ENCODE measurements at places on chromosomes 7 and 10. TPM values are rescaled to one million over a fixed set of nuclear protein-coding genes. Genes with fewer than 3 reads are reported as not detected.

C10orf67 gene
- not detected for total RNA-seq

ASZ1 gene
- not detected for total RNA-seq

LLCFC1 gene
- total RNA-seq: not detected

OR6B1 gene
- total RNA-seq: not detected

PLXNA4 gene
- 4.3 TPM for total RNA-seq

FAM149B1 gene
- 30.1 TPM for total RNA-seq

TUBB8 gene
- total RNA-seq: not detected

CPVL gene
- not detected for total RNA-seq

HIP1 gene
- total RNA-seq: 25.7 TPM

ZNF107 gene
- 3.2 TPM for total RNA-seq

CUBN gene
- 0.88 TPM for total RNA-seq

TRRAP gene
- total RNA-seq: 16.5 TPM

TMEM176B gene
- not detected for total RNA-seq

CDC14C gene
- 0.29 TPM for total RNA-seq

PRXL2A gene
- 5.1 TPM for total RNA-seq

MKX gene
- total RNA-seq: 15.3 TPM

CYP26A1 gene
- not detected for total RNA-seq

LDB3 gene
- under 0.01 TPM for total RNA-seq

C7orf57 gene
- under 0.01 TPM for total RNA-seq

PPP1R17 gene
- total RNA-seq: not detected

MCM10 gene
- total RNA-seq: 2.4 TPM

FAM25G gene
- not detected for total RNA-seq

EGFR gene
- 104 TPM for total RNA-seq

RNF148 gene
- 1.2 TPM for total RNA-seq

ECHS1 gene
- 56.1 TPM for total RNA-seq

ASB10 gene
- total RNA-seq: not detected

HACD1 gene
- 26.8 TPM for total RNA-seq

CTTNBP2 gene
- 2.9 TPM for total RNA-seq

NRCAM gene
- 0.88 TPM for total RNA-seq

ATG9B gene
- total RNA-seq: not detected

RASSF4 gene
- total RNA-seq: 4.0 TPM

MRLN gene
- total RNA-seq: not detected

EPDR1 gene
- 99.3 TPM for total RNA-seq

DENND2A gene
- 0.36 TPM for total RNA-seq

LRRTM3 gene
- not detected for total RNA-seq

ABLIM1 gene
- 11.2 TPM for total RNA-seq

All from osteoblast (primary cell).